Uterus (tissue), 4 donors: ENCODE measurements at places on chromosomes 7 and 10.

GRCh38 chr7:7970531-7971307 is 2.1 kb downstream of the GLCCI1 start:
- no peak for DNase-seq

DNA sequence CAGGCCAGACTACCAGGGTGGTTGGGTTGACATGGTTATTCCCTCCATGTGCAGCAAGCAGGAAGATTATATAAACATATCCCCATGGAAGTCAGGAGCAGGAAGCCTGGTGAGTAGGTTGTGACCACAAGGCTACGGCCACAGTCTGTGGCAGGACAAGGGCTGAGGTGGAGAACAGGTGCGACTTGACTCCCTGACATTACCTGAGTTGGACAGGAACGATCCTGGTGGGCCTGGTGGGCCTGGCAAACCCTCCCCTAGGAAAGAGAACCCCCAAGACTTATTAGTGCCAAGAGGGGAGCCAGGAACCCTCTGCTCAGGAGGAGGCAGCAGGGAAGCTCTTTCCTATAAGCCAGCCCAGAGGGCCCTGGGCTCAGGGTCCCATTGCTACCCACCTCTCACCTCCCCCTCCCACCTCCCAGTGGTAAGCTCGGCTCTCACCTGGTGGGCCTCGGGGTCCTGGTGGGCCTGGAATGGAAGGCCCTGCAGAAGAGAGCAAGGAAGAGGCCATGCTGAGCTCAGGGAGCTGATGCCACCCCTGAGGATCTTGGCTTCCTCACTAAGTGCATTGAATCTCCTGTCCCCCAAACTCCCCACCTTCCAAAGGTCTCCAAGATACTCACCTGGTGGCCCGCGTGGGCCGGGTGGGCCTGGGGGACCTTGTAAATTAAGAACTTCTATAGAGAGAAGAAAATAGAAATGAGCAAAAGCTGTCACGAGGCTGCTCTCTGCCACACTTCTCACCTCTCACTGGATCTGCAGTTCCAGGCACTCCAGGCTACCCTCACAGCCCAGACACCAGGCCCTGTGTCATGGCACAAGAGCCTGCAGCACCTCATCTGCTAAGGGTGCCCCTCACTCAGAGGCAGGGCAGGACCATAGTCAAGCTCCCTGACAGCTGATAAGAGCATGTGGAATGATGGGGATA is 44.6 kb downstream of the COL17A1 start:
- no peak for DNase-seq

DNA sequence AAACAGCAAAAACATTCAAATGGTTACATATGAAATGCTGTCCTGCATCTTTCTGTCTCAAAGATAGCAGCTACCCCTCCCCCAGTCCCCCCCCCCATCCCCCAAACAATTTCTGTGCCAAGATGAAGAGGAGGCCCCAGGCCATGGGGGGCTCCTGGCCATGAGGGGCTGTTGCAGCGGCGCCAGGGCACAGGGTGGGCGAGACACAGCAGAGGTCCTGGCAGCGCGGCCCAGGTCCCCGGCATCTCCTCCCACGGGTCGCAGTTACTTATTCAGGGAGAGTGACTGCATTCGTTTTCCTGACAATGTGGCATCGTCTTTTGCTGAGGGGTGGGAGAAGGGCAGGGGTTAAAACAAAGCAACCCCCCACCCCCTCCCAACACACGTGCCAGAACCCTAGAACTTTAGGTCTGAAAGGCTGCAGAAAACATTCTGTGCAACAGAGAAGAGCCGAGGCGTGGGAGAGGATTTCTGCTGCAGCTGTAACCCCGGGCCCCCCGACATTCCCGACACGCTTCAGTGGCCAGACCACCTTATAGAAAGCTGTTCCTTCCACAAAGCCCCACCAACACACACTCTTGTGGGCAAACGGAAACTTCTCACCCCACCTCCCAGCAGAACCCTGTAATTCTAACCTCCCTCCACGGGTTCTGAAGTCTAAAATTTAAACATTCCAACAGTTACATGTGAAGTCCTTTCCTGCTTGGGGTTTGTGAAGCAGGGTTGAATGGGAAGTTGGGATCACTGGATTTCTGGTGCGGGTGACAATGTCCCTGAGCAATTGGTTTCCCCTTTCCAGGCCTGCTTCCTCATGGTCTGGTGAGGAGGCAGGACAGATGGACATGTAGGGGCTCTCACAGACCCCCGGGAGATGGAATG is 11.7 kb downstream of the PDAP1 start:
- no peak for DNase-seq

DNA sequence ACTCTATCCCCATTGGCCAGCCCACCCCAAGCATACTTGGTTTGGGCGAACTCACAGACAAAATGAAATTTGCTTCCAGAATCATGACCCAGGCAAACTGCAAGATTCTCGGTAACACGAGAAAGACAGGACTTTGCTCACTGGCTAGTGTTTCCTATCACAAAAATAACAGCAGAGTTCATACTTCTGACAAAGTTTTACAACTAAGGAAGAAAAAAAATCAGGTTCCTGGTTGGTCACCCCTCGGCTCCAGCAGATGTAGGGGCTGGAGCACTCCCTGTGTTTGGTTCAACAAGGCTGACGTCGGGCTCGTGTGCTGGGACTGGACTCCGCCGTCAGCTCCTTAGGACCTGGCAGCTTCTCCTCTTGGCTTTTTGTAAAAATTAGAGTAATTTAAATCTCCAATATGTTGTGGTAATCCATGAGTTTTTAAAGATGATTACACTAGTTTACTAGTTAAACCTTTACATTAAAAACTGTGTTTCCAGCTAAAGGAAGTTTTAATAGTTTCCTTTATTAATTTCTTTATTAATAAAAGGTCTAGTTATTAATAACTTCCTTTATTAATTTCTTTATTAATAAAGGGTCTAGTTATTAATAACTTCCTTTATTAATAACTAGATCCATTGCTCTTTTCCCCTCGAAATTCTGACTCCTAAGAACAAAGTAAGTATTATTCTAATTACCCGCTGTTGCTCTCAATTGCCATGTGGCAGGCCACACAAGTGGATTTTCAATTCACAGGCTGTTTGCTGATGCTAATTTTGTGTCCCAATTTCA is 115.6 kb upstream of the RNF32 start:
- DNase-seq, result no peak

DNA sequence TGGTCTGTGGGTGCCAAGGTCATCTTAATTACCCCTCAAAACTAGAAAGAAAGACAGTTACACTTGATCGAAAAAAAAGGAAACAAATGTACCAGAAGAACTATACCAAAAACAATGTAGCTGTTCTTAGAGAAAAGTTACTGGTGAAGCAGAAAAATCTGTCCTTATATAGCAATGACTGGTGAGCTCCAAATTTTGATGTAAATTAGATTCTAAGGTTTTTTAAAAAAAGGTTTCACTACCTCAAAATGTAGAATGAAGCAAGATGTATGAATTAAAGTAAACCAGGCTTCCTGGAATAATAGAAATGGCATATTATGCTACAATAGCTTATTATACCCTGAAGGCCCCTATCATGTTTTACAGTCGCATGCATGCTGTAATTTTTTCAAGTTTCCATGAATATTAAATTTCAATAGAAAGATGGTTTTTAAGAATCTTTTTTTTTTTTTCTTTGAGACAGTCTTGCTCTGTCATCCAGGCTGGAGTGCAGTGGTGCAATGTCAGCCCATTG is 28.4 kb upstream of the FKBP9 start:
- DNase-seq, result no peak

DNA sequence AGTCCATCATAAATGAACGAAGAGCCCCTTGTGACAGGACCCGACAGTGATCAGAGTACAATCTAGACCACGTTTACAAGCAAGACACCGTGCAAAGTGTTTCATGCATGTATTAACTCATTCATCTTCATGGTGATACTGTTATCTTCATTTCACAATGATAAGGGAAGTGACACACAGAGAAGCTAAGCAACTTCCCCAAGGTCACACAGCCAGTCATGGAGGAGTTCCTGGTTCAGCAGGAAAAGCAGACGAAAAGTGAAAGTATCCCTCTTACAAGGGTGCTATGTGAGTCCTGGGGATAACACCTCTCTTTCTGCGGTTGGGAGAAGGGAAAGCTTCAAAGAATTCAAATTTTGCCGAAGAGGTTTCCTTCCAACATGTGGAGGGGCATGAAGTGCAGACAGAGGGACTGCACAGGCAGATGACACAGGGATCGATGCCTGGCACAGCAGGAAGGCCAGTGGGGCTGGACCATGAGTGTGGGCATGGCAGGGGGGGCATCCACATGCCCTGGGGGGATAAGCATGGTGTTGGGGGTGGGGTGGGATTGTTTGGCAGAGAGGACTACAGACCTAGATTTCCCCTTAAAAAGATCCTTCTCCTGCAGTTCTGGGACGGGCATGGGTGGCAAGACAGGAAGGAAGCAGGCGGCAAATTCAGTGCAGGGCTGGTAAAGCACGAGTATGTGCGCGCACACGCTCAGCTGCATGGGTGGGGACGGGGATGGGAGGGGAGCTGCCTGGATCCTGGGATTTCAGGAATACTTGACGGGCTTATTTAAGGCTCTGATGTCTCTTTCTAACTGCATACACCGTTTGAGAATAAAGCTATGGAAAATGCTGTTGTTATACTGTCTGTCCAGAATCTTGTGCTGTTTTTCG is 33.5 kb upstream of the DDC start:
- no peak for DNase-seq

DNA sequence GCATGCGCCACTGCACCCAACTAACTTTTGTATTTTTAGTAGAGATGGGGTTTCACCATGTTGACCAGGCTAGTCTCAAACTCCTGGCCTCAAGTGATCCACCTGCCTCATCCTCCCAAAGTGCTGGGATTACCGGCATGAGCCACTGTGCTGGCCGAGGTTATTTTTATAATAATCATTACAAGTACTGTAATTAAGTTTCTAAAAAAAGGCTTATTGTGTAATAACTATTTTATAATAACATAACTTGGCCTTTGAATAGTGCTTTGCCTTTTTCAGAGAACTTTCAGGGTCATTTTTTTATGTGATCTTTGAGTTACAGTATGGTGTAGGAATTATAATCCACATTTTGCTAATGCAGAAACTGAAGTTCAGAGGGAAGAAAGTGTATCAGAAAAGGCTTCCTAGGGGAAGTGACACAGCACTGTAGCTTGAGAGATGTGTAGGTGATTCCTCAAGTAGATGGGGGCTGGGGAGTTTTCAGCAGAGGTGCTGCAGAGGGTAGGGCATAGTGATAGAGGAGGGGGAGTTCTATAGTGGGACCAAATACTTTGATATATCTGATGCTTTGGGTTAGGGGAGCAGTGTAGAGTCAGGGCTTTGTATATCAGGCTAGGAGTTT is 9.2 kb upstream of the SYPL1 start:
- DNase-seq, result no peak
